T-helper 2 cell (primary cell): ENCODE measurements at places on chromosomes 7 and 10.

- DNase-seq, result no peak
These were observed 463.2 kb upstream of the GALNT17 start for GRCh38 chr7:70668606-70669358.

DNA sequence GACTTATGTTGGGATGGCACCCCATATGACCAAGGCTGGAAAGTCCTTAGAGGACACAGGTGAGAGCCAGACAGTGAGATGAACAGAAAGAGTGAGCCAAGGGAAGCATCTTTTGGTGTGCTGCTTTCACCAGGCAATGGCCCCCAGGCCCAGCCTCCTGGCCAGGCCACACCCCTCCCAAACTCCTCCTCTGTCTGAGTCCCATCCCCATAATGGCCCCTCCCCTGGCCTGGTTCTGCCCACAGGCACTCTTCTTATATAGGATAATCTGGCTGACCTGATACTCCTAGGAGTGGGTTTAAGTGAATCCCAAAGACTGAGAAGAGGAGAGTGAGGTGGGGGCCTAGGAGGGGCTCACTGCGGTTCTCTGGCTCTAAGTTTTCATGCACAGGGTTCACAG lies 252.5 kb downstream of the RPS24 start:
- no peak for DNase-seq

GRCh38 chr7:11171569-11172192 lies 198.0 kb downstream of the PHF14 start:
- DNase-seq, result no peak

DNA sequence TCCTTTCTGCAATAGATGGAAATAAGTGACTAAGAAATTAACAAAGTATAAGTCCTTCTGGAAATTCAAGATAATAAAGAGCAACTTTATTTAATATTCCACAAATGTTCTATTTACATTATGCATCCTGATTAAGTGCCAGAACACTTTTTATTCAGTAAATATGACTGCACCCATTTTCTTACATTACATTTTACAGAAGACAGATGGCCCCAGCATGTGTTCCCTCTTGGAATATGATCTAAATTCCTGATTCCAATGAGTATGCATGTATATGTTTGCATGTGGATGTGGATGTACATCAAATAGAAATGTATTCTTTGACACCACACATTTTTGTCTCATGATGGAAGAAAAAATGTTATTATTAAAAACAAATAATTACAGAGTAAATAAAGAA lies 628.7 kb upstream of the SEMA3D start:
- no peak for DNase-seq

DNA sequence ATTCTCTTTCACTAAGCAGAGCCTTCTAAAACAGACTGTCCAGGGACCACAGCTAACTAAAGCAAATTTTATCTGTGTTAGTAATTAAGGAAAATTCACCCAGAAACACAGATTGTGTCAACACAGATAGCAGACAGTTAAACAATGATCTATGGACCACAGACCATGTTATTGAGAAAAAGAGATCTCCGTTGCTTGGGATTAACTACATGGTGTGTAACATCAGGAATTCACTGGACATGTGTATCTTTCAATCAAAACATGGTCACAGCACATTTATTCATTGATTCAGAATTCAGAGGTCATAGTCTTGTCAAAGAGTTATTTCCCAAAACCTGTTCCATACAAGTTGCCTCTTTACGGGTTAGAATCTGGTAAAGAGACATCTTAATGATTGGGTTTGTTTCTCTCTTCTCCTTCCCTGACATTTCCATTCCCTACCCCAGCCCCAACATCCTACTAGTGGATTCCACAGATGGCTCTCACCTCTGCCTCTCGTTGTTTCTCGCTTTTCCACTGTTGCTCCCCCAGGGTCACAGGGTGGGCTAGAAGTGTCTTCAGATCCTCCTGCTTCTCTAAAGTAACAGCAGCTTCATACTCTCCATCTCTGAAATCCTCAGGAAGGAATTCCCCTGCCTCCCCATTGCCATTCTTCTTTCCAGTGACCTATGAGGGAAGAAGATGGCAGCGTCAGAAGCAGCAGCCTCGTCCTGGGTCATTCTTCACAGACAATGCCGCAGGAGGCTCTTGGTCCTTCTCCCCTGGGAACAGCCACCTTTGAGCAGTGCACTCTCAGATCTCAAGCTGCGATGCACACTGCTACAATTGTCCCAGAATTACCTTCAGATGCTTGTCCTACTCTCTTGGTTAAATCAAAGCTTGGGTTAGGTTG lies 958 bp downstream of the ANKRD1 start:
- no peak for DNase-seq

DNA sequence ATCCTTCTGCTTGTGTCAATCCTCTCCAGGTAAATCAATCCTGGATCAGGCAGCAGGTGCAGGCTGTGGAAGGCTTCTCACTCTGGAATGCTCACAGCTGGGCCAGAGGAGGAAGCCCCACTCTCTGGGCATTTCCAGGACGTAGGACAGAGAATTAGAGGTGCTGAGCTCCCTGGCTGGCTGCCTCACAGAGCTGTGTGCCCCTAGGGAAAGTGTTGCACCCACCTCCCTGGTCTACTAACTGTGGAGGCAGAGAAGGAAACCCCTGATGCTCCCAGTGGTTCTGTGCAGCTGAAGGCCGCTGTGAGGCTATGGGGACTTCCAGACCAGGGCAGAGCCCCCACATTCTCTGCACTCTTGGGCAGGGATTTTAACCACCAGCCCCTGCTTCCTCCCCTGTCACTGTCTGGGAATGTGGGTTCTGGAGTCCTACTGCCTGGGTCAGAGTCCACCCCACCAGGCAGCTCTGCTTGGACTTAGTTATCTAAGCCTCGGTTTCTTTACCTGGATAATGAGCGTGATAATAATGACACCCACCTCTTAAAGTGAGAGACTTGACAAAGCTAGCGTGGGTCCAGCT lies 73.5 kb upstream of the EEPD1 start:
- DNase-seq, result no peak

GRCh38 chr7:12436896-12437535 lies 33.4 kb upstream of the VWDE start:
- DNase-seq, result no peak

- DNase-seq, result no peak
These were observed 189.5 kb downstream of the JAZF1 start for GRCh38 chr7:27991006-27991528.

DNA sequence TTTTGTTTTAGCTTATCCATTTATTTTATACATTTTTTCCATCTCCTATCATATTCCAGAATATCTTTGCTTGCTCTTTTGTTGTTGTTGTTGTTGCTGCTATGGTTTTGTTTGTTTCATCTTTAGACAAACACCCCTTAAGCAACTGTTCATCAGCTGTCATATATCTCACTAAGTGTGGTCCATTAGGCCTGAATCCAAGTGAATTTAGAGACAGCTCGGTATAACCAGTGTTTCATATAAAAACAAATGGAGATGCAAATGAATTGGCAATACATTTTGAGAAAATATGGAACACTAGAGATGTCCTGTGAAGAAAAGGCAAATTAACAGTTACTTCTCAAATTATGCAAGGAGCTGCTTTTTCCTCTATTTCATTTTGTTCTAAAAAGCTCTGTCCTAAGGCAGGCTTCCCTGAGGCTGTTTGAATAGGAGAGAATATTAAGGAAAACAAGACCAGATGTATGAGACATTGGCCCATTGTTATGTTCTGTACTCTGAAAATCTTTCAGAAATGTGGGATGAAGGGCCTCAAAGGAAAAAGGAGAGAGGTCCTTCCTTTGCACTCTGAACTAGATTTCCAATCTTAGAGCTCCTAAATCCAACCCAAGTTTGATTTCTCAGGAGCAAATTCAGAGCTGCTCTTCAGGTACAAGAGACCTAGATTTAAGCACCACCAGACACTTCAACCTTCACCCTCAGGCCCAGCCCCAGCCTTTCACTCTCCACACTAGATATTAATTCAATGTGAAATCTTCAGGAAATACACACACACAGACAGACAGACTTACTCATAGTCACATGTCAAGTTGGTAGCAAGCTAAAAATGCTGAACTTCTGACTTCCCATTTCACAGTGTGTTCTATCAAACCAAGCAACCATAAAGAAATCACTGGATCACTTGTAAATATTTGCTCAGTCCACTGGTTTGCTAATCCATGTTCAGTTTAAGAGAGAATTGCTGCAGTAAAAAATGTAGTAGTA lies 5.4 kb downstream of the TFEC start:
- DNase-seq, result no peak

- DNase-seq, result no peak
These were observed 104.3 kb upstream of the PLXNA4 start for GRCh38 chr7:132680590-132680989.
